GOT3 (cell line): ENCODE measurements at places on chromosomes 3 and 15.

DNA sequence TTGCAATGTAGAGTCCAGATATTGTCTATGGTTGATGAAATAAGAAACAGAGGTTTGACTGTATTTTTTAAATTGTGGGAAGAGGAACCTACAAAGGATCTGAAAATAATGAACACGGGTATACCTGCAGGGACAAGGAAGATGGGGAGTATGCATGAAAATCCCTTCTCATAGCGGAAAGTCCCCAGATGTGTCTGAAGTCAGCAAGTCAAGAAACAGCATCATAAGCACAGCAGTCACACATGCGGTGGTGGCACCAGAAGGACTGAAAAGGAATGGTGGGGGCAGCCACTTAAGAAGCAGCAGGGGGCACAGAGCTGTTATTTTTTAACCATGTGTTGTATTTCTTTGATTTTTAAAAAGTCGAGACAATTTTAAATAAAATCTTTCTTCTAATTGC lies 4.7 kb downstream of the MRPS11 start:
- no peak for DNase-seq

DNA sequence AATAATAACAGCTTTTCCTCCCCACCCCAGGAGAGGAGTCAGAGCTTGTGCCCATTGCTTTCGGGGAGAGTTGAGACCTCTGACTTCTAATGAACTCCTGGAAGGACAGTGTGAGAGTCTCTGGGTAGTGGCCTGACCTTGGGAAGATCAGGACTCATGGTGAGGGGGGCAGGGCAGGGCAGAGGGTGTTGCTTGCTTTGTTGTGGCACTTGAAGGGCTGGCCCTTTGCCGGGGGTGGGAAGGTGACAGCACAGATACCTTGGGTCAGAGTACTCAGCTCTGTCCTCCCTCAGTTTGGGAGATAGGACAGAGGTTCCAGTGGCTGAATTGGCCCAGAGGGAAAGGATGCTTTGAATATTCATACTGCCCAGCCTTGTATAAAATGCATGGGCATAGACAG lies 15.8 kb downstream of the RBP2 start:
- DNase-seq = no peak

DNA sequence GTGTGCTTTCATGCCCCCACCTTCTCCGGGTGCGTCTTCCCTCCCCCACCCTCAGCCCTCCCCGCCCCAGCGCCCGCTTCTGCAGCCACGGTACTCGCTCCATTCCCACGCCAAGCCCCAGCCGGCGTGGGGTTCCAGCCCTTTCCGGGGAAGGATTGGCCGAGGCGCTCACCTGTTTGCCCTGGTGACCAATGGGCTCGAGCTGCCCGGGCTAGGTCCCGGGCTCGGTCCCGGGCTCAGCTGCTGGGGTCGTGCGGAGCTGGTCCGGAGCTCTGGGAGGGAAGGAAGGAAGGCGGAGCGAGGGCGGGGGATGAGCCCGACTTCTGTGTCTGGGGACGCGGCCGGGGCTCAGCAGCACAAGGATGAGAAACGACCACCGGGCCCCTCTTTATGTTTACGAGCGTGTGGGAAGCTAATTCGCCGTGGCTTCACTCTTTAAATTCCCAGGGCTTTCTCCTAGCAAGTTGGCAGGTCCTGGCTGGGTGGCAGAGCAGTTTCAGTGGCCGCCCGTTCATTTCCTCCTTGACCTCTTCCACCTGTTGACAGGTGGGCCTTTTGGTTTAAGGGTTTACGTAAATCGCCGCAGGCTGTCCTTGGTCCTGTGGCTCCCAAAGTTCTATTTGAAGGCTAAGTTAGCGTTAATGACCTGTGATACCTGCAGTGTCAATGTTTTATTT lies at the start of gene IGSF10:
TSS of gene IGSF10 (minus strand) at position 288 of the 677 bp plus-strand sequence. CDS start 2,352 bp downstream, outside the sequence.
- DNase-seq = no peak

DNA sequence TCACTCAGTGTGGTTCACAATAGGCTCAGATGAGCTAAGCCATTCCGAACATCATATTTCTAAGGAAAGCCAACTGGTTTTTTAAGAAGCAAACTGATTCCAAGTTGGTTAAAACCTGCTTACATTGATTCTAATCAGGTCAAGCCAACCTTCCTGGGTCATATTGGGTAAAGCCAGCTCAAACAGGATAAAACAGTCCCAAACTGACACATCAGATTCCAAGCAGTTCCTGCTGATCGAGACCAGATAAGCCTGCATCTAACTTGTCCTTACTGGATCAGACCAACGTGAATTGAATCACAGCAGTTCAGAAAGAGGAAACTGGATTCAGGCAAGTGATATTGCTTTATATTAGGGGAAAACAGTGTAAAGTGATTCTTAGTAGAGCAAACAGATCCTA lies 18.6 kb upstream of the THSD4 start:
- no peak for DNase-seq

GRCh38 chr3:120144267-120144666 lies 50.0 kb upstream of the GSK3B start:
- DNase-seq = no peak

GRCh38 chr15:78898540-78898939 lies 25.9 kb downstream of the MORF4L1 start:
- no peak for DNase-seq

DNA sequence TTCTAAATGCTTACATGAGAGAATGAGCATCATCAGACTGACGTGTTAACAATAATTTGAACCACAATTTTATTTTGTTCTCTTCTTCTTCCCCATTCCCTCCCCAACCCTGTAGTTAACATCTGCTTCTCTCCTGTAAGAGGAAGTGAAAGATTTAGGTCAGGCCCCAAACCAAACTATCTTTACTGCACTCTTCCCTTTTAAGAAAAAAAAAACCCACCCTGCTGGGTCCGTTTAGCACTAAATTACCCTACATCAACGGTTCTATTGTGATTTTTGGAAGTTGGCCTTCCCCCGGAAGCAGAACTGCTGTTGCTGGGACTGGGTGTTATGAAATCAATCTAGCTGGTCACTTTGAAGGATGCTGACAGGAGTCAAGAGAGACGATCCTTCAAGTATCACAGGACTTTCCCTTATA lies 49.4 kb downstream of the NFKBIZ start:
- no peak for DNase-seq
